ENCODE measurements at places on chromosomes 2 and 18. TPM values are rescaled to one million over a fixed set of nuclear protein-coding genes. Genes with fewer than 3 reads are reported as not detected.

- no peak overlapping the region for H3K27ac ChIP-seq
- DNase-seq: no peak
- H3K36me3 ChIP-seq: no peaks in the 10 kb centered on the region
- H3K27me3 ChIP-seq: no peaks in the 10 kb centered on the region
- H3K4me3 ChIP-seq: no peak overlapping the region
Measured at GRCh38 chr18:8750954-8751415, 45.6 kb downstream of the MTCL1 start.

DNA sequence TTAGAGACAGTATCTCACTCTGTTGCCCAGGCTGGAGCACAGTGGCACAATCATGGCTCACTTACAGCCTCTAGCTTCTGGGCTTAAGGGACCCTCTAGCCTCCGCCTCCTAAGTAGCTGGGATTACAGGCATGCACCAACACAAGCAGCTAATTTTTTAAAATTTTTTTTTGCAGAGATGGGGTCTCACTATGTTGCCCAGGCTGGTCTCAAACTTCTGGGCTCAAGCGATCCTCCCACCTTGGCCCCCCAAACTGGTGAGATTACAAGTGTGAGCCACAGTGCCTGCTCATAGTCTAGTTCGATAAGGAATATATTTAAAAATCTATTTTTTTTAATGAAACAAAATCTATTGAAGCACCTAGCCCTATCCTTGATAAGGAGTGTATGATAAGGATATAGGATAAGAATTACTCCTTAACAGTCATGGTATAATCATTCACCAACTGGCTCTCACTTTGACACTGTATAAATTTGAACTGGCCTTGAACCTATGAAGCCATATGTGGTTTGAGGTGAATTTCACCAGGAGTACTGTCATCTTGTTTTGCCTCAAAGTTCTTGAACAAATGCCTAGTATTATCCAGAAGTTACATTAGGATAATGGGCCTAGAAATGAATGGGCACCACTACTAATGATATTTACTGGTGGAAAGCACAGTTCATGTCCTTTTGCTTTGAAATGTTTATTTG lies 71.1 kb downstream of the EXOC6B start:
- H3K36me3 ChIP-seq: no peaks in the 10 kb centered on the region
- no peak for DNase-seq

DNA sequence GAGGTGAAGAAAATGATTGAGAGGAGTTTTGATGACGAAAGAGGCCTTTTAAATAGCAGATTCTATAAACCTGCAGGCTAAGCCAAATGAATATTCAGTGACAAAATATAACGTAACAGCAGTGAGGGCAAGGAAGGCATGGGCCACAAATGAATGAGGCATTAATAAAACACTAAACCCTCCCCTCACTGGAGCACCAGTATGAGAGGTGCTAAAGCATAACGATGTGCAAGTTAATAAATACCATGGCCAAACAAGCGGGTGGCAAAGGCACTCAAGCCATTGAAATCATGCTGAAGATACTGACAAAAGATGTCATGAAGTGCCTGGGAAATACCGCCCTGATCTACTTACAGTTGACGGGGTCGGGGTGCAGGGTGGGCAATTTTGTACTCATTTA lies 30.2 kb upstream of the LONRF2 start:
- no peaks in the 10 kb centered on the region for H3K4me1 ChIP-seq
- no peaks in the 10 kb centered on the region for H3K27me3 ChIP-seq
- no peaks in the 10 kb centered on the region for H3K36me3 ChIP-seq
- no peak overlapping the region for H3K27ac ChIP-seq
- no peak for DNase-seq

GRCh38 chr2:176103742-176104315 lies 3.3 kb upstream of the HOXD11 start:
- no peak overlapping the region for H3K4me3 ChIP-seq
- peaks cover 86% of the 10 kb centered on the region for H3K27me3 ChIP-seq
- no peaks in the 10 kb centered on the region for H3K36me3 ChIP-seq
- H3K27ac ChIP-seq: no peak overlapping the region
- DNase-seq: no peak

- DNase-seq: no peak
- no peak overlapping the region for H3K4me3 ChIP-seq
- no peaks in the 10 kb centered on the region for H3K27me3 ChIP-seq
- H3K36me3 ChIP-seq: no peaks in the 10 kb centered on the region
- no peaks in the 10 kb centered on the region for H3K4me1 ChIP-seq
Measured at GRCh38 chr18:13524054-13524453, 202.3 kb downstream of the FAM210A start.

DNA sequence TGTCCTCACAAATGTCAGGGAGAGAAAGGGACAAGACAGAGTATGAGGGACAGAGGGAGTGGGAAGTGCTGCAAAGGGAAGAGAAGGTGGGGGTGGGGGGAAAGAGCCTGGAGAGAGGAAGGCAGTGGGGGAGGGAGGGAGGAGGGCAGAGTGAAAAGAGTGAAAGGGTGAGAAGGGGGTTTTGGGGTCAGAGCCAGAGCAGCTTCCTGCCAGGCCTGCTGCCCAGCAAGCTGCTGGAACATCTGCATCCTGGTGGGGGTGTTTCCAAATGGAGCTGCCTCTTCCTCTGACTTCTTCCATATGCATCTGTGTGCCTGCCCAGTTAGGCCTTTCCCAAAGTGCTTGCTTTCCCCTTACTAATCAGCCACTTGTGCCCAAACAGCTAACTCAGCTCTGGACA lies 94.3 kb upstream of the CELF4 start:
- H3K27ac ChIP-seq: no peak overlapping the region
- no peaks in the 10 kb centered on the region for H3K4me1 ChIP-seq
- no peaks in the 10 kb centered on the region for H3K27me3 ChIP-seq
- no peaks in the 10 kb centered on the region for H3K36me3 ChIP-seq

- no peaks in the 10 kb centered on the region for H3K36me3 ChIP-seq
- no peak for DNase-seq
- no peaks in the 10 kb centered on the region for H3K4me1 ChIP-seq
- no peaks in the 10 kb centered on the region for H3K27me3 ChIP-seq
Measured at GRCh38 chr2:68588589-68588988, 54.8 kb upstream of the PROKR1 start.

DNA sequence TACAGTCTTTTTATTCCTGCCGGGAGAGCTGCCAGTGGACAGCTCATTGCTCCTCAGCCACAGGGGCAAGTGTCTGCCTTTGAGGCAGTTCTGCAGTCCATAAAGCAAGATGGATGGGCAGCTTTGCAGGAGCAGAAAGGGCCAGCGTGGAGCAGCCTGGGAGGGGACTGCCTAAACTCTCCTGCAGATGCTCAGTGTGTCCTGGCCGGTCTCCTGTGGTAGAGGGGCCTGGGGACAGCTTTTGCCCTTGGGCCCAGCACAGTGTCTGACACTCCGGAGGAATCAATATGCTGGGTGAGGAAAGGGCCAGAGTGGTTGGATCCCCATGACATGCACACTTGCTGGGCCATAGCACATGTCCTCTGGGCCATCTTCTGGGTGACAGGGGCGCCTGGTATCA lies 65.7 kb upstream of the DAPL1 start:
- no peaks in the 10 kb centered on the region for H3K4me1 ChIP-seq
- no peaks in the 10 kb centered on the region for H3K27me3 ChIP-seq
- H3K36me3 ChIP-seq: no peaks in the 10 kb centered on the region
- no peak overlapping the region for H3K4me3 ChIP-seq
- DNase-seq: no peak

- no peaks in the 10 kb centered on the region for H3K4me1 ChIP-seq
- no peak overlapping the region for H3K4me3 ChIP-seq
- no peaks in the 10 kb centered on the region for H3K36me3 ChIP-seq
- no peak overlapping the region for H3K27ac ChIP-seq
Measured at GRCh38 chr2:105937498-105938097, 192.9 kb downstream of the NCK2 start.

DNA sequence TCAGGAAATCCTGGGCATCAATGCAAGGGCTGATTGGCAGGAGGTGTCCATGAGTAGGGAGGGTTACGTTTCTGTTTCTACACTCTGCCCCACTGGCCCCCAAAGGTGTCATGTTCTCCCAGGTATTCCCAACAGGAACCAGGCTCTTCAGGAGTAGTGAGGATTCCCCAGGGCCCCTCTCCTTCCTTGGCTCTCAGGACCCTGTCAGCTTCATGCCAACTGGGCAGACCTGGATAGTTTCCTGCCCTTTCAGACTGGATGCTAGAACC lies 480.6 kb upstream of the HS6ST1 start:
- DNase-seq: no peak
- H3K4me3 ChIP-seq: no peak overlapping the region
- H3K27me3 ChIP-seq: no peaks in the 10 kb centered on the region
- H3K4me1 ChIP-seq: no peaks in the 10 kb centered on the region
- no peaks in the 10 kb centered on the region for H3K36me3 ChIP-seq

- no peaks in the 10 kb centered on the region for H3K36me3 ChIP-seq
- no peaks in the 10 kb centered on the region for H3K4me1 ChIP-seq
- H3K4me3 ChIP-seq: no peak overlapping the region
- no peaks in the 10 kb centered on the region for H3K27me3 ChIP-seq
- H3K27ac ChIP-seq: no peak overlapping the region
- no peak for DNase-seq
Measured at GRCh38 chr2:209472112-209472832, 48.4 kb downstream of the MAP2 start.

DNA sequence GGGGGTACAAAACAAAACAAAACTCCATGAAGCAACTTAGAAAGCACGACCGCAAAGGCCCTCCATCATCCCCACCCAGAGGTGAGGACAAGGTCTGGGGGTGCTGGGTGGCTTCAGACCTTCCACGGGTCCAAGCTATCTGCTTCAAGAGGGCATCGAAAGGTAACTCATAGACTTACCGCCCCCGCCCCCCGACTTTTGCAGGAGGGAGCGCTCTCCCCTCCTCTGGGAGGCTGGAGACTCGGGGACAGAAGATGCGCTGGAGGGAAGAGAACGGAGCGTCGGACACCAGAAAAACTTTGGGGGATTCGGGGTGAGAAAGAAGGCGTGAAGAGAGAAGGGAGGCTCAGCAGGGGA lies 300 bp upstream of the STON1 start:
- no peaks in the 10 kb centered on the region for H3K4me1 ChIP-seq
- no peaks in the 10 kb centered on the region for H3K36me3 ChIP-seq
- peak overlapping the region; percentile 33 for H3K27ac ChIP-seq
- H3K27me3 ChIP-seq: no peaks in the 10 kb centered on the region
- H3K4me3 ChIP-seq: peak overlapping the region; percentile 66

DNA sequence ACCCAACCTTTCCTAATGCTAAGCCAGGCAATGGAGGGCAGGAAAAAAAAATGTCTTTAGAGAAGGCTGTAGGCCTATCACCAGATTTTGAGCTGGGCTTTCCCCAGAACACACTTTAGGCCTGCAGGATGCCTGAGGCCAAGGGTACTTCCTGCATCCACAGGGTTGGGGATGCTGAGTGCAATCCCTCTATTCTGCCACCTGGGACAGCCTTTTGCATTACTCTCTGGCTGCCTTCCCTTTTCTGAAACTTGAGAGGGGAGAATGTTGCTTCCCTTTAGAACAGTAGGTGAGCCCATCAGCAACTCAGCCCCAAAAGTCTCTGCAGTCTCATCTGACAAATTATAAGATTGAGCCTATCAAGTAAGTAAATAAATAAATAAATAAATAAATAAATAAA lies 195.2 kb downstream of the SLC8A1 start:
- H3K4me3 ChIP-seq: no peak overlapping the region
- no peaks in the 10 kb centered on the region for H3K4me1 ChIP-seq
- H3K36me3 ChIP-seq: no peaks in the 10 kb centered on the region
- DNase-seq: no peak
- no peaks in the 10 kb centered on the region for H3K27me3 ChIP-seq

- H3K27ac ChIP-seq: no peak overlapping the region
- H3K4me3 ChIP-seq: no peak overlapping the region
- H3K27me3 ChIP-seq: no peaks in the 10 kb centered on the region
- H3K4me1 ChIP-seq: no peaks in the 10 kb centered on the region
- H3K36me3 ChIP-seq: no peaks in the 10 kb centered on the region
Measured at GRCh38 chr2:188430705-188431104, 139.0 kb downstream of the GULP1 start.

- no peak for DNase-seq
- H3K27me3 ChIP-seq: no peaks in the 10 kb centered on the region
- H3K4me3 ChIP-seq: no peak overlapping the region
- H3K27ac ChIP-seq: no peak overlapping the region
- H3K36me3 ChIP-seq: no peaks in the 10 kb centered on the region
- no peaks in the 10 kb centered on the region for H3K4me1 ChIP-seq
Measured at GRCh38 chr2:132009874-132010521, 151.8 kb downstream of the ANKRD30BL start.

GRCh38 chr2:178574789-178575188 lies 94.5 kb downstream of the PLEKHA3 start:
- H3K4me1 ChIP-seq: no peaks in the 10 kb centered on the region
- no peaks in the 10 kb centered on the region for H3K27me3 ChIP-seq
- DNase-seq: no peak
- no peaks in the 10 kb centered on the region for H3K36me3 ChIP-seq
- no peak overlapping the region for H3K27ac ChIP-seq
- no peak overlapping the region for H3K4me3 ChIP-seq

- DNase-seq: peak; percentile 65
- no peak overlapping the region for H3K27ac ChIP-seq
- H3K27me3 ChIP-seq: no peaks in the 10 kb centered on the region
- H3K36me3 ChIP-seq: no peaks in the 10 kb centered on the region
Measured at GRCh38 chr18:39346916-39347315, 1781.3 kb upstream of the CELF4 start.

- H3K36me3 ChIP-seq: no peaks in the 10 kb centered on the region
- no peak overlapping the region for H3K4me3 ChIP-seq
- no peaks in the 10 kb centered on the region for H3K4me1 ChIP-seq
- no peak for DNase-seq
Measured at GRCh38 chr2:128903637-128904036, 585.0 kb upstream of the HS6ST1 start.

GRCh38 chr2:178506524-178506923 lies 26.3 kb downstream of the PLEKHA3 start:
- no peak for DNase-seq
- H3K4me1 ChIP-seq: no peaks in the 10 kb centered on the region
- H3K4me3 ChIP-seq: no peak overlapping the region
- peaks cover 8% of the 10 kb centered on the region for H3K36me3 ChIP-seq
- H3K27me3 ChIP-seq: no peaks in the 10 kb centered on the region

- H3K27me3 ChIP-seq: no peaks in the 10 kb centered on the region
- H3K4me1 ChIP-seq: no peaks in the 10 kb centered on the region
- no peak overlapping the region for H3K27ac ChIP-seq
- no peak overlapping the region for H3K4me3 ChIP-seq
- DNase-seq: no peak
Measured at GRCh38 chr2:47950340-47951301, 44.3 kb upstream of the FBXO11 start.

- no peak for DNase-seq
- no peaks in the 10 kb centered on the region for H3K4me1 ChIP-seq
- no peaks in the 10 kb centered on the region for H3K27me3 ChIP-seq
- H3K36me3 ChIP-seq: no peaks in the 10 kb centered on the region
Measured at GRCh38 chr2:56531668-56532420, 348.1 kb downstream of the CCDC85A start.

Gene NOTO
- total RNA-seq: not detected

Gene VWC2L
- not detected for total RNA-seq

Gene LONRF2
- 1.4 TPM for total RNA-seq

Gene DNAH7
- 0.34 TPM for total RNA-seq

Gene DPY30
- 23.8 TPM for total RNA-seq

Gene STRADB
- 71.4 TPM for total RNA-seq

Gene FSHR
- not detected for total RNA-seq

Gene ERCC3
- total RNA-seq: 15.3 TPM

Gene TCF7L1
- 1.2 TPM for total RNA-seq

Data from right lobe of liver (tissue), 6 donors.